NCI-H526 (cell line): ENCODE measurements at places on chromosomes 4 and X.

GRCh38 chrX:136259543-136259942 lies 8.3 kb upstream of the MAP7D3 start:
- DNase-seq: no peak

- DNase-seq: peak; percentile 36
Observed at GRCh38 chrX:2903366-2903765, 25.8 kb downstream of the ARSD start.

GRCh38 chrX:40573763-40574162 lies 7.0 kb upstream of the ATP6AP2 start:
- peak; percentile 39 for DNase-seq

DNA sequence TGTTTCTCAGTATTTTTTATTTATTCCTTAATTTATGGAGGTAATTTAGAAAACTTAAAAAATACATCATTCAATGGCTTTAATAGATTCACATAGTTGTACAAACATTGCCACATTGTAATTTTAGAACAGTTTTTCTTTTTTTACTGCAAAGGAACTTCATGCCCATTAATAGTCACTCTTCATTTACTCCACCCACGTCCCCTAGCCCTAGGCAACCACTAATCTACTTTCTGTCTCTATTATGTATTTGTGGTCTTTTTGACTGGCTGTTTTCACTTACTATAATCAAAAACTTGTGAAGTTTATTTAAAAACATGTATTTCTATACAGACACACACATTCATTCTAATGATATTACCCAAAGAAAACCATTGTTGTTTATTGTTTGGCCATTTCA lies 664.8 kb downstream of the GRID2 start:
- DNase-seq: no peak

DNA sequence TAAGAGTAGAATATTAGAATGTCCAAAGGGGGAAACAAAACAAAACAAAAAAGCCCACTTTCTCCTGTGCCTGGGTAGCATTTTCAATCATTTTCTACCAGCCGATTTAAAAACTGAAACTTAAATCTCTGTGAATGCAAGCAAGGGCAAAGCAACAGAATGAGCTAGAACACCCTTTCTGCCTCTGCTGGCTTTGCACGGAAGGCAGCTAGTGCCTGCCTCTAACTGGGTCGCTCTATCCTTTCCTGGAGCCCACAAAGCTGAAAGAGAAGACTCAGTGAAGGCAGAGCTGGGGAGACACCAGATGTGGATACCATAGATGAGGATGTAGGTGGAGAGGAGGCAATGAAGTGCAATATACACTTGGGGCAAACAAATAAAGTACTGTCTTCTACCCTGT lies 248.9 kb upstream of the TTC29 start:
- no peak for DNase-seq

GRCh38 chr4:101171747-101172146 lies 175.6 kb downstream of the PPP3CA start:
- no peak for DNase-seq

DNA sequence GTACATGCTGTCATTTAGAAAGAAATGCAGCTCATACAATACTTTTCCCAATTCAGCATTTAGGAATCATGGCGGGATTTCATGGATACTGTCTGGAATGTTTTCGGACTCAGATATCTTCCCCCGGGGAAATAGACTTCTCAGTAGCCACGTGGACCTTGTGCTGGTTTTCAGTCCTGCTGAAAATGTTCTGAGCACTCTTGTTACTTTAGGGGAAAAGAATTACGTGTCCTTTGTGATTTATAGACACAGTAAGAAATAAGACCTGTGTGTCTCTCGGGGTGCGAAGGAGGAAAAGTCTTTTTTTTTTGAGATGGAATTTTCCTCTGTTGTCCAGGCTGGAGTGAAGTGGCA lies 3.8 kb downstream of the CD99 start:
- no peak for DNase-seq

GRCh38 chr4:1405636-1406393 lies 427 bp downstream of the NKX1-1 start:
- no peak for DNase-seq

DNA sequence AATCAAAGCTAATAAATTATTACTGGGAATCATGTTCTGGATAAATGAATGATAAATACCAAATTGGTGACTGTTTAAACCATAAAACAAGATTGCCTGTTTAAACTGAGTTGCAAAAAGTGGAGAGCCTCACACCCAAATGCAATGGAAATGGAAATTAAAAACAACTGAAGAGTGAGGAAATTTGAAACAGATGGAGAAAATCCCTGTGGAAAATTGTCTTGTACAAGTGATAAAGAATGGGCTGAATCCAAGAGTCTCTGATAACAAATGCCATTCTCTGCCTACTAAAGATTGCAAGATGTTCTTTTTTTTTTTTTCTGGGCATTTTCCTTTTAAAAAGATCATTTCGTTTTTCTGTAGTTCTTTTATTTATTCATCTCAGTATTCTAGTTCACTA lies 426.3 kb downstream of the NLGN4X start:
- no peak for DNase-seq

- DNase-seq: no peak
Observed at GRCh38 chrX:115459883-115460880, 100.8 kb upstream of the PLS3 start.

DNA sequence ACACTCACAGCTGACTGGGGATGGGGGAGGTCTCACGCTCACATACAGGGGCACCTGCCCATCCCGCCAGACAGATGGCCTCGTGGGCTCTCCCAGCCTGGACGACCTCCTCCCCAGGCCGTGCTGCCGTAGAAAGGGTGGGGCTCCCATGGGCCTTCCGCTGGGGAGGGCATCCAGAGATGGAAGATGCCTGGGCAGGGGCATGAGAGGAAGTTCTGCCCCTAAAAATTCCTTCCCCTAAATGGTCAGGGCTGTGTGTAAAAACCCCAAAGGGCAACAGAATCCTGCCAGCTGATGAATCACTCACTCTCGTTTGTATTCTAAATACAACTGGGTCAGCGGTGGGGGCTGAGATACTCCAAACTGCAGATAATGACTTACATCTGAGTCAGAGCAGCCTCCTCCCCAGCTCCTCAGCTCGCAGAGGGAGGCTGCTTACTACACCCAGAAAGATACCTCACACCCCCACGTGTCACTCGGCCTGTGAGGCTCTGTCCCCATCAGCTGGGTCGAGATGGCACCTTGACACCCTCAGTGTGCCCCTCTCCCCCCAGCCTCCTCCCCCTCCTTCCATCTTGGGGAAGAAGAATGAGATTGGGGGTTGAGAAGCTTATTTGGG lies 10.1 kb downstream of the WDR1 start:
- DNase-seq: no peak

- DNase-seq: no peak
Observed at GRCh38 chrX:123698979-123699520, 33.8 kb downstream of the THOC2 start.

DNA sequence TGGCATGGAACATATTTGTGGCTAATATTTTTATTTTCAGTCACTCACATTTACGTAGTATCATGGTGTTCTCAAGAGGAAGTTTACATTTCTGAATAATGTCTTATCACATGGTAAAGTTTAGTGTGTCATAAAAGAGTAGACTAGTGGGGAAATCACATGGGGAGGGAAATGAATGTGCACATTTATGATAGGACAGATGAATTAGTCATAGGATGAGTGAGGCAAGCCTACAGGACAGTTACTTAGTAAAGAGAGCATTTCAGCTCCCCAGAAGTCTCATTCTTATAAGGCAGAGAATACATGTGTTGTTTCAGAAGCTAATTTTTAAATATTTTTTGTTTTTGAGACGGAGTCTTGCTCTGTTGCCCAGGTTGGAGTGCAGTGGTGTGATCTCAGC lies 6.2 kb downstream of the GK start:
- DNase-seq: no peak

- no peak for DNase-seq
Observed at GRCh38 chr4:154329939-154330338, 161.7 kb downstream of the DCHS2 start.

GRCh38 chr4:44670506-44671199 lies 7.6 kb upstream of the GUF1 start:
- no peak for DNase-seq

DNA sequence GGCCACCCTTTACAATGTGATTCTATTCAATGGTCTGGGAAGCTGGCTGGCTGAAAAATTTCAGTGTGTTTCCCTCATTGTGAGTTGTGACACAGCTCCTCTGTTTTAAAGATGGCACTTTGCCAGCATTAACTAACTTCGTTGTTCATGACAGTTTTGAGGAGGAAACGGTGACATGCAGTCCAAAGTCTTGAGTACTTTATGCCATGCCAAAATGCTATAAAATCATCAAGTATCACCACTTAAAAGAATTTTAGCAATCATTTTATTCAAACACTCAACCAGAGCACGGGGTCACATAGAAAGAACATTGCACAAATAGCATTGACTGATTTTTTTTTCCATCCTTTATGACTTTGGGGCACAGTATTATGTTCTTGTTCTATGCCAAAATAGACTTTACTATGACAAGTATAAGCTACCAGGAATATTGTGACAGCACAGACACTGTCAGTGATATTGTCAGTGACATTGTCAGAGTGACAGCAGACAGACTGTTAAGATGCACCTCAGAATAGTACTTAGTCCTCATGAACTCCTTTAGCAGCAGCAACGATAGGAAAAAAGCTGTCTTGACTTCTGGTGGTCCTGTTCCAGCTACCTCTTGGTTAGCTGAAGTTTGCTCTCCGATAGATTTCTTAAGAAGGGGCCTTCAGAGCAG lies 46.7 kb downstream of the CXCL13 start:
- no peak for DNase-seq

- no peak for DNase-seq
Observed at GRCh38 chr4:3440011-3440410, 1.8 kb upstream of the HGFAC start.

DNA sequence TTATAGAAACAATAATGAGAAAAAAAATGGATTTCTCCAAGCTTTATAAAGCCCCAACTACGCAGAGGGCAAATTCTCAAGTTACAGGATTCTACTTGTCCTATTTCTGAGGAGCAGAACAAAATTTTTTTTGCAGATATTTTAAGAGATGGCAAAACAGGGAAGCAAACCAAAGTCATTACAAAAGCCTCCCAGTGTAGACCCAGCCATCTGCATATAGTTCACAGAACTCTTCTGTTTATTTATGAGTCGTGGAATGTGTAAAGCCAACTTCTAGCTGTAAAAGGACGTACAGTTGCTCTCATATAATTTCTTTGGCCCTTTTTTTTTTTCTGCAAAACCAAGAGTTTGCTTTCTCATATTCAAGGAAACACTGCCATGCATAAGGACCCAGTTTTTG lies 120.4 kb downstream of the PCDH7 start:
- DNase-seq: no peak

DNA sequence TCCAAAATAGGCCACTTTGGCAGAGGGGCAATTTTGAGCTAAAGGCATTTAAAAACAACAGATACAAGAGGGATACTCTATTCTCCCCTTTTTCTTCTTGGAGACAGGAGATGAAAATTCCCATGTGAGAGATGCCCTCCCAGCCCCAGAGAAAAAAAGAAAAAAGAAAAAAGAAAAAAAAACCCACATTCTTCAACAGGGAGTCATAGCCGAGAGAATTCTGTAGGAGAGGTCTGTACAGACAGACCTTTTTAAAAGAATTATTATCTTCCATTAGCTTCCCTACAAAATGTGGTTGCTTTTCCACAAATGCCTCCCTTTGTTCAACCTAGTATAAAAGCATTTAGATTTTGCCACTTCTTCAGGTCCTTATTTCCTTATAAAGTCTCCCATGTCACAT lies 89.9 kb downstream of the SPCS3 start:
- no peak for DNase-seq

- DNase-seq: no peak
Observed at GRCh38 chrX:153966841-153967535, 4.6 kb downstream of the HCFC1 start.

DNA sequence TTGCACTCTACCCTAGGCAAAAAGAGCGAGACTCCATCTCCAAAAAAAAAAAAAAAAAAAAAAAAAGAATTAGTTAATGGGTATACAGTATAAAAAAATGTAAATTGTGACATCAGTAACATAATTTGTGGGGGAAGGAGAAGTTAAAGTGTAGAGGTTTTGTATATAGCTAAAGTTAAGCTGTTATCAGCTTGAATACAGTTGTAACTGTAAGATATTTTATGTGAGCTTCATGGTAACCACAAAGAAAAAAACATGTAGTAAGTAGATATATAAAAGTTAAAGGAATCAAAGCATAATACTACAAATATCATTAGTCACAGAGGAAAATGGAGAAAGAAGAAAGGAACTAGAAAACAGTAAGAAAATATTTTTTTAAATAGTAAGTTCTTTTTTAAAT lies 53.2 kb upstream of the EPGN start:
- no peak for DNase-seq

- DNase-seq: no peak
Observed at GRCh38 chr4:38382520-38382919, 281.5 kb upstream of the KLF3 start.

DNA sequence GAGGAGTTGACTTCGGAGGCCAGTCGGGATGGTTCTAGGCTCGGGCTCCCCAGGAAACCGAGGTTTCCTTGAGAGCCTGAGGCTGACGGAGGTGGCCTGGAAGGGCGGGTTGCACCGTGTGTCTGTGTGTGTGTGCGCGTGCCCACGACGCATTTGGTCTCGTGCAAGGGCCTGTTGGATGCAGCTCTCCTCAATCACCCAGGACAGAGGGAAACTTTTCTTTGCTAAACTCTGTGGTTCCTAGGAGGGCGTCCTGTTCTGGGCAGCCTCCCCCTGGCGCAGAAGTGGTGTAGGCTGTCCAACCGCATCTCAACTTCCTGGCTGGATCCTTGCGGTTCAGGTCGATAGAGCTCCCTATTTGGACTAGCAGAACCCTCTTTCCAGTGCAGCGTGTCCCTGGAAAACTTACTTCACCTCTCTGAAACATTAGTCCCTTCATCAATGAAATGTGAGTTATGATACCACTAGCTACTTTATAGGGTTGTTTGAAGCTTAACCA lies 973 bp downstream of the STK32B start:
- peak; percentile 74 for DNase-seq

- peak; percentile 77 for DNase-seq
Observed at GRCh38 chr4:184745831-184746795, 12.2 kb upstream of the CENPU start.

DNA sequence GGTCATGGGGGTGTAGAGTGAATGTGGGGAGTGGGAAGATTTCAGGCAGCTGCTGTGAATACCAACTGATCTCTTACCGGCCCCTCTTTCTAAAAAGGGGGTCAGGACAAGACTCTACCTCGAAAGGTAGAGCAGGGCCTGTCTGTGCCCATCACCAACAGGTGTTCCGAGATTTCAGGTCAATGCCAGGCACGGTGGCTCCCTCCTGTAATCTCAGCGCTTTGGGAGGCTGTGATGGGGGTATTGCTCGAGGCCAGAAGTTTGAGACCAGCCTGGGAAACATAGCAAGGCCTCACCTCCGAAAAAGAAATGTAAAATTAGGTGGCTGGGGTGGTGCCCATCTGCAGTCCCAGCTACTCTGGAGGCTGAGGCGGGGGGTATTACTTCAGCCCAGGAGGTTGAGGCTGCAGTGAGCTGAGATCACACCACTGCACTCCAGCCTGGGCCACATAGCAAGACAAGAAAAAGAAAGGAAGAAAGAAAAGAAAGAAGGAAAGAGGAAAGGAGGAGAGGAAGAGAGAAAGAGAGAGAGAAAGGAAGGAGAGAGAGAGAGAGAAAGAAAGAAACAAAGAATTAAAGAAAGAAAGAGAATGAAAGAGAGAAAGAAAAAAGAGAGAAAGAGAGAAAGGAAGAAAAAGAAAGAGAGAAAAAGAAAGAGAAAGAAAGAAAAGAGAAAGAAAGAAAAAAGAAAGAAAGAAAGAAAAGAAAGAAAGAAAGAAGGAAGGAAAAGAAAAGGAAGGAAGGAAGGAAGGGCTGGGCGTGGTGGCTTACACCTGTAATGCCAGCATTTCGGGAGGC lies 50.1 kb downstream of the CRLF2 start:
- DNase-seq: no peak
